ENCODE measurements at places on chromosomes 11 and 22.

- no peak for DNase-seq
Measured at GRCh38 chr11:11186249-11186648, 166.8 kb downstream of the CSNK2A3 start.

GRCh38 chr22:47154621-47155081 lies 392.2 kb downstream of the TBC1D22A start:
- no peak for DNase-seq

DNA sequence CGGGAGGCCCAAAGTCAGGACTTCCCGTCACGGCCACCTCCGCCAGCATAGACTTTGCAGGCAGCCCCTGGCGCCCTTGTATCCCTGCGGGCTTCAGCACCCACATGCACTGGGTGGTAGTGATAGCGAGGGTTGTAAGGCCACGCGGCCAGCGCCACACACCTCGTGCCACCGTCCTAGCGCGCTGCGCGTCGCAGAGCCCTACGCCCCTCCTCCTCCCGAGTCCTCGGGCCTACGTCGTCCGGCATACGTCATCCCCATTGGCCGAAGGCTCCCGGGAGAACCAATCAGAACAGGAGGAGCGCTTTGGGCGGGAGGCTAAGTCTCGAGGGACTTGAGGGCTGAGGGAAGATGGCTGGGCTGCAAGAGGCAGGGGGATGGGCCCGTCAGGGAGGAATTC lies 1.3 kb upstream of the BTBD18 start:
- DNase-seq: no peak

DNA sequence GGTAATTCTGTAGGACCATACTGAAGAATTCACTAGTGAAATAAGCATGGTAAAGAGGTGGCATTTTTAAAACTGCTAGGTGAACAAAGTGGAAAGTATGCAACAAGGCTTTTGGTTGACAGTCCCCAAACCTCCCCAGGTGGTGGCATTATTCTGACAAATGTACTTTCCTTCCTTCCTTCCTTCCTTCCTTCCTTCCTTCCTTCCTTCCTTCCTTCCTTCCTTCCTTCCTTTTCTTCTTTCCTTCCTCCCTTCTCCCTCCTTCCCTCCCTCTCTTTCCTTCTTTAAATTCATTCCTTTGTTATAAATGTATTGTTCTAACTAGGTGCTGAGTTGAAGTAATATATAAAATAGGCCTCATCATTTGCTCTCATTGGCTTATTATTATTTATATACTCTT lies 284.7 kb upstream of the ANO5 start:
- no peak for DNase-seq

DNA sequence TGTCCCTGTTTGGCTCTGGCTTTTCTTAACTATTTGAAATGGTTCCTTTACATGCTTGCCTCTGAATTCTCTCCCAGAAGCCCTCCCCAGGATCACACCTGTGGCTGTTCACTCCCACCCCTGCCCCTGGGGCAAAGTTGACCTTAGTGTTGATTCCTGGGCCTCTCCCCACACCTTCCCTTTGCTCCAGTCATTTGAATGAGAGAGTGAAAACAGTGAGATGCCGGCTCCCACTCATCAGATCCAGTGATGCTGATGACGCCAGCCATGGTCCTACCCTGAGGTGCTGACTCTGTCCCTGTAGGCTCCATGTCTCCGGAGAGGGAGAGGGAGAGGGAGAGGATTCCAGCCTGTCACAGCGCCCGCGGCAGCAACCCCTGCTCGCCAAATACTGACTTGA lies 40.7 kb downstream of the LRP5 start:
- DNase-seq: no peak

GRCh38 chr22:45268958-45269844 lies 15.5 kb upstream of the UPK3A start:
- peak; percentile 82 for DNase-seq

DNA sequence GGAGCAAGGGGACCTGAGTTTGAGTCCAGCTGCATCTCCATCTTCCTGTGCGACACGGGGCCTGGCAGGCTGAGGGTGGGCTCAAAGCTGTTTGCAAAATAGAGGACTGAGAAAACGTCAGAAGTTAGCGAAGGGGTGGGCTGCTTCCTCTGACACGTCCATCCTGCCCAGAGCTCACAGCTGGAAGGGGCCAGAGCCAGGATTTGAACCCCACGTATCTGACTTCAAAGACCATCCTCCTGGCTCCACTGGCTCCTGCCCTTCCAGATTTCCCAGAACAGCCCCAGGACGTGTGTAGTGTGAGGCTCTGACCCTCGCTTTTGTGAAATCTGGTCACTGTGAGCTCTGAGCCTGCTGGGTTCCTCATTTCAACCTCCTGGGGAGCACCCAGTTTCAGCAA lies 56.3 kb downstream of the CD82 start:
- DNase-seq: no peak

DNA sequence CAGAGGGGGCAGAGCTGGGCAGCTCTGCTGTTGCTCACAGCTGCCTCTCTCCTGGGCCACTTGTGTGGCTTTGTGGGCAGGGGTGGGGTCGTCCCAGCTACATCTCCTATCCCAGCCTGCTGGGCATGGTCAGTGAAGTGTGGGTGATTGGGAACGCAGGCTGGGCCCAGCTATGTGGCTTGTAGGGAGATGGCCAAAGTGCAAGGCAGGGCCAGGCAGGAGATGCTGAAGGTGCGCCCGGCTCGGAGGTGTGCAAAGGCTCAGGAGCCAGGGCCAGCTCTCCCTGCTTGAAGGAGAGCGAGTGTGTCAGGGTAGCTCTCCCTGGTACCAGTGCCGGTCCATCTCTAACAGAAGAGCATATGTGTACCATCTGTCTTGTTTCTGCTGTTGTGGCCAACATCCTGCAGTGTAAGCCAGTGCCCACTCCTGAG lies 8.4 kb upstream of the RANBP1 start:
- no peak for DNase-seq

DNA sequence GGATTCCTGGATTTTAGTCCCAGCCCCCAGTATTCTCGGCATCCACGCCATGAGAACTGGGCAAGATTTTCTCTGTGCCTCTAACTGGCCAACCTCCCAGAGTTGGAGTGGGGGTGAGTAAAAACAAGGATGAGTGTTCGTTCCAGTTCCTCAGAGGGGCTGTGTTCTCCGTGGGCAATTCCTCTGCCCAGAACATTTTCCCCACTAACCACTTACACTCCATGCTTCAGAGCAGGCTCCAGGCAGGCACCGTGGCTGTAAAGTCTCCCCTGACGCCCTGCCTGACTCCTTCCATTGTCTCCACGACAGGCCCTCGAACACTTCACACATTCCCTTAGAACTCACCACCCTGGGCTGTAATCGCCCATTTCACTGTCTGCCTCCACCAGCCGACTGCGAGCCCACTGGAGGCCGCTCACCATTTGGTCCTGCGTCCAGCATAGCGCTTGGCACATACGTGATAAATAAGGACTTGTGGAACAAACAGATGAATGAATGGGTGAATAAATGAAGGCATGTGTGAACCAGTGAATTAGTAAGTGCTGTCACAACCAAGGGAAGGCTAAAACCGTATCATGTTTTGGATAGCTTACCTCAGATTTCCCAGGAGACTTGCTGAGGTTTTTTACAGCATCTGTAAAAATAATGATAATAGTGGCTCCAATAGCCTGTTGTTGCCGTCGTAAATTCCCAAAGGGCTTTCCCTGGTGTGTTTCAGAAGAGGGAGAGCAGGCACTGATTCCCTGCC lies 6.1 kb downstream of the APLNR start:
- DNase-seq: no peak

GRCh38 chr22:39175353-39176142 lies 23.1 kb upstream of the CBX7 start:
- no peak for DNase-seq

DNA sequence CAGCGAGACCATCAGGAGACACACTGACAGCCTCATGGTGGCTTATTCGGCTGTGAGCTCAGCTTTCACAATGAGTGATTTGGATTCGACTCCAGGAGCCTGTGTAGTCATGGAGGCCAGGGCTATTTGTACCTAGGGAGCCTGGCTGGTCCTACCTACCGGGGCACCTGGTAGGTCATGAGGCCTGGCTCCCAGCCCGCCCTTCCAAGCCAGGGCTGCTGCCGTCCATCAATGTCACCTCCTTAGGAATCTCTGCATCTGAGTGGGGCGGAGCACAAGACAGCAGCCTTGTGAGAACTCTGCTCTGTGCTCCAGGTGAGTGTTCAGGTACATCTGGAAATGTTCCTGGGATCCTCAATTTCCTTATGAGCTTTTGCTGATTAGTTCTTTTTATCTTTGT lies at the start of gene SCGB1D4:
Gene SCGB1D4, minus strand, starts transcription at position 101 of the 400 bp plus-strand sequence. Its CDS starts 65 bp downstream, at position 36.
- no peak for DNase-seq

- peak; percentile 49 for DNase-seq
Measured at GRCh38 chr11:12331239-12331874, 46.0 kb upstream of the PARVA start.

GRCh38 chr11:91178366-91178765 lies 955.5 kb upstream of the CHORDC1 start:
- DNase-seq: no peak

DNA sequence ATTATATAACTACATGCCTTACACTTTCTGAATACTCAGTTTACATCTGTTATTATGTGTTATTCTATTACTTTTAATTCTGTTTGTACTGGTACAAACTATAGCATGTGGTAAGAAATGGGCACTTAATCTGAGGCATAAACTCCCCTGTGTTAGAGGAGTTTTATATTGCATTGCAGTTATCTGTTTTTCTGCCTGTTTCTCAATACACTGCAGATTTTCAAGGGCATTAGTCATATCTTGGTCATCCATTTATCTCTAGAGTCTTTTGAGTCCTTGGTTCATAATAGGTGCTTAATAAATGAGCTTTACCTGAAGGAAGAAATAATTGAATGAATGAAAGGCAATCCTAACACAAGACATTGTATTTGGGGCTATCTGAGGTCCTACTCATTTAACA lies 182.9 kb upstream of the CTSC start:
- no peak for DNase-seq

GRCh38 chr11:124899383-124900145 lies 1.9 kb upstream of the ROBO4 start:
- DNase-seq: no peak

- DNase-seq: no peak
Measured at GRCh38 chr22:39216143-39216490, 28.7 kb downstream of the PDGFB start.

DNA sequence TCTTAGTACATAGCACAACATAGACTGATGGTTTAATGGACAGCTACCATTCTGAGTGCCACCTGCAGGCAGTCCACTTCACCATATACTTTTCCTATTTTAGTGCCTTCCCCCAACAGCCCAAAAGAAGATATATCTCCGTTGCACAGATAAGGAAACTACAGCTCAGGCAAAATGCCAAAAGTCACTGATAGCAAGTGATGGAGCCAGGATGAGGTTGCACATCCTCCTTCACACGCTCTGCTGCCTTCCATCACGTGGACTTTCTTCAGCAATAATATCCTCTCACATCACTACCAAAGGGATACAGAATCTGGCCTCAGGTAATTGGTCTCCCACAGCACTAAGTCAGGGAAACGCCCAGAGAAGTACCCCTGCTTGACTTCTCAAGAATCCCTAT lies 7.5 kb downstream of the TCF20 start:
- DNase-seq: no peak

GRCh38 chr11:82305123-82305522 lies 428.5 kb downstream of the FAM181B start:
- DNase-seq: no peak

DNA sequence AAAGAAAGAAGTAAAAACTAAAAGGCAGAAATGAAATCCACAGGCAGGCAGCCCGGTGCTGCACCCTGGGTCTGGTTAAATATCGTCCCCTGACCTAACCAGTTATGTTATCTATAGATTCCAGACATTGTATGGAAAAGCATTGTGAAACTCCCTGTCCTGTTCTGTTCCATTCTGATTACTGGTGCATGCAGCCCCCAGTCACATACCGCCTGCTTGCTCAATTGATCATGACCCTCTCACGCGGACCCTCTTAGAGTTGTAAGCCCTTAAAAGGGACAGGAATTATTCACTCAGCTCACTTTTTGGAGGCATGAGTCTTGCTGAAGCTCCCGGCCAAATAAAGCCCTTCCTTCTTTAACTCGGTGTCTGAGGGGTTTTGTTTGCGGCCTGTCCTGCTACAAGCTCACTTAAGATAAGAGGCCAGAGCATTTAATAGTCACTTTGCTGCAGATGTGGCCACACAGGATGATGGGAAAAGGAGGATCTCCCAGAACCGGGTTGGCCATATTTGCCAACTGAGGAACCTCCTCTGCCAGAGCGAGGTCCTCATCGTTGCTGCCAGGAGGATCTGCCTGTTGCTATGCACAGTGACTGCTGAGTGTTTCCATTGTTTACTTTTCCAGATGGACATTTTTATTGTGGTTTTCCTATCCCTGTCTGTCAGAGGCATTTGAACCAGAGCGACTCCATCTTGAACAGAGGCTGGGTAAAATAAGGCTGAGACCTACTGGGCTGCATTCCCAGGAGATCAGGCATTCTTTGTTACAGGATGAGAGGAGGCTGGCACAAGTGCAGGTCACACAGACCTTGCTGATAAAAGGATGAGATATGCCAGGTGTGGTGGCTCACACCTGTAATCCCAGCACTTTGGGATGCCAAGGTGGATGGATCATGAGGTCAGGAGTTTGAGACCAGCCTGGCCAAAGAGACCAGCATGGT lies 10.2 kb downstream of the C11orf96 start:
- no peak for DNase-seq

DNA sequence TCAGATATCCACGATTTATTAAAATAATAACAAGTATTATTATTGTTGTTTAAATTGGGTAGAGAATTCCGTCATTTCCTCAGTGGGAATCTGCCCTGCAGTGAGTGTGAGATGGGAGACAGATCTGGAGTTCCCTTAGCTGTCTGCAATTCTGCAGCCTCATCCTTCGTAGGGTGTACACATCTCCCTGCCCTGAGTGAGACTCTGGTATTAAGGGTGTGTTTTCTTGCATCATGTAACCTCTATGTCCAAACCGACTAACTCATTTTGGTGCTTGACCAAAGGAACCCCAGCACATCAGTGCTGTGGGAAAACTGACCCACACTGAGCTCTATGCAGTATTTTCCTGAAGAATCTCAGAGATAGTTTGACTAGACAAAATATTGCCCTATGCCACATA lies 157.6 kb downstream of the LDLRAD3 start:
- DNase-seq: no peak

- DNase-seq: no peak
Measured at GRCh38 chr11:66557733-66558326, 10.6 kb downstream of the CTSF start.

GRCh38 chr11:73257342-73258103 lies 14.6 kb upstream of the P2RY6 start:
- DNase-seq: no peak

DNA sequence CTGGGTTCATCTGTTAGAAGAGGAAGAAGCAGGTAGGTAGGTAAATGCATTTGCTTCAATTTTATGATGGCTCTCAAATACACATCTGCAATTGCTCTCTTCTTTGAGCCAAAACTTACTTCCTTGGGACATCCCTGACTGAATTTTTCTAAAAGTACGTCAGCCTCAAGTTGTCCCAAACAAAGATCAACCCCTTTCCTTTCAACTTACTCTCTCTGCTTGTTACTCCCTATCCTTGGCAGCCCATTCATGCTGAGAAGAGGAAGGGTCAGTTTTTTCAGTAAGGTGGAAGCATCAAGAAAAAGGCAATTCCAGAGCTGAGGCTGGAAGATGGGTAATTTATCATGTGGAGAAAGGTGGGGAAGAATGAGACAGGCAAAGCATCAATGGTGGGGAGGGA lies 111.2 kb downstream of the LRRC32 start:
- DNase-seq: no peak

All from activated T-cell treated with anti-CD3 and anti-CD28 coated beads for 48 hours (primary cell).